ENCODE measurements at places on chromosomes 16 and 17. TPM values are rescaled to one million over a fixed set of nuclear protein-coding genes. Genes with fewer than 3 reads are reported as not detected.

The SUZ12 gene
- total RNA-seq: 23.7 TPM

The LGALS9 gene
- 2.0 TPM for total RNA-seq

The GRIN2A gene
- not detected for total RNA-seq

The KRT20 gene
- 0.61 TPM for total RNA-seq

The CCL8 gene
- total RNA-seq: not detected
